IPS DF 6.9 (cell line): ENCODE measurements at places on chromosomes 11 and 22.

GRCh38 chr11:114472661-114473060, 33.4 kb downstream of the REXO2 start:
- no peak overlapping the region for H3K27ac ChIP-seq
- H3K36me3 ChIP-seq, result no peaks in the 10 kb centered on the region
- no peaks in the 10 kb centered on the region for H3K27me3 ChIP-seq
- DNase-seq, result no peak

GRCh38 chr11:128530118-128531074, 57.0 kb downstream of the ETS1 start:
- DNase-seq, result no peak
- peaks cover 3% of the 10 kb centered on the region; the same call in 1 of the 2 replicates for H3K4me1 ChIP-seq
- no peaks in the 10 kb centered on the region for H3K36me3 ChIP-seq
- no peak overlapping the region for H3K27ac ChIP-seq
- H3K27me3 ChIP-seq, result no peaks in the 10 kb centered on the region; the same call in 1 of the 2 replicates
- H3K4me3 ChIP-seq, result no peak overlapping the region

DNA sequence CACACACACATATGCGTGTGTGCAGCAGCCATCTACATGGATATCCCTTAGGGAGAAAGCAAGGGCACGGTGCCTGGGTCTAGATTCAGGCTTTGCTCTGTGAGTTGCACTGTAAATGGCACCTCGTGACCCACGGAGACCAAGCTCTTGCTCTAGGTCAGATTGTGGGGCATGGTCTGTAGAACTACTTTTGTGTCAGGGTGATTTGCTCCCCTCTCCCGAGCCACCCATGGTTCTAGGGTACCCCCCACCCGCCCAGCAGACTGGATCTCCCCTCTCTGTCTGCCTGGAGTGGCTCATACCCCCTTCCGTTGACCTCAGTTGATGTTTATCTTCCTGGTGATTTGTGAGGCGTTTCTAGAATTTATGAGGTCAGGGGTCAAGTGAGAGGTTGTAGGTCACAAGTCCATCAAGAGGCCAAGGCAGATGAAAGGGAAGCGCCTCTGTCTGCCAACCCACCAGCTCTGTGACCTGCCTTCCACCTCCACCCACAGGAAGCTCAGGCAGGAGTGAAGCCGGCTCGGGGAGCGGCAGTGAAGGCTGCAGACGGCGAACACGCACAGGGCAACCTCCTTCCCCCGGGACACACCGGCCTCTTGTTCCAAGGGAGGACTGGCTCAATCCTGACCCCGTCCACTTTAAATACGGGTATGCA, 76.2 kb upstream of the TTLL12 start:
- DNase-seq, result no peak
- H3K4me3 ChIP-seq, result no peak overlapping the region
- no peak overlapping the region for H3K27ac ChIP-seq
- no peaks in the 10 kb centered on the region for H3K36me3 ChIP-seq
- H3K4me1 ChIP-seq, result no peaks in the 10 kb centered on the region; the same call in 1 of the 2 replicates

GRCh38 chr11:133403900-133404299, 128.4 kb downstream of the OPCML start:
- peak; percentile 20 for DNase-seq
- H3K4me1 ChIP-seq, result no peaks in the 10 kb centered on the region
- no peaks in the 10 kb centered on the region for H3K27me3 ChIP-seq
- H3K36me3 ChIP-seq, result no peaks in the 10 kb centered on the region

- DNase-seq, result no peak
- H3K36me3 ChIP-seq, result no peaks in the 10 kb centered on the region
- H3K4me1 ChIP-seq, result no peaks in the 10 kb centered on the region
- no peak overlapping the region for H3K4me3 ChIP-seq
- no peaks in the 10 kb centered on the region for H3K27me3 ChIP-seq
Observed at GRCh38 chr11:32307913-32308312, 127.4 kb downstream of the WT1 start.

DNA sequence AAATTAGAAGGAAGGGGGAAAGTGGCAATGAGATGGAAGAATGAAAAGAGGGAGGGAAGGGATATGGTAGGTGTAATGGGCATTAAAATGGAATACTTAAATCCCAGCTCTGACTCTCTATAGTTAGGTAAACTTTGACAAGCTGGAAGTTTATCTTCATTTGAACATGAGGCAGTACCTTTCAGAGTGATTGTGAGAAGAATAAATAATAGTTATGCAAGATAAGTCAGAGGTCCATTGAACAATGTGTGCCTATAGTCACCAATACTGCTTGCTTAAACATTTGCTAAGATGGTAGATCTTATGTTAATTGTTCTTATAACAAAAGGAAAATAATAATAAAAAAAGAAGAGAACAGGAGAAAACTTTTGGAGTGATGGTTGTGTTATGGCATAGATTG, 545.8 kb upstream of the CCDC90B start:
- H3K4me3 ChIP-seq, result no peak overlapping the region
- DNase-seq, result no peak
- H3K27me3 ChIP-seq, result no peaks in the 10 kb centered on the region
- no peak overlapping the region for H3K27ac ChIP-seq

- no peak overlapping the region for H3K4me3 ChIP-seq
- H3K4me1 ChIP-seq, result no peaks in the 10 kb centered on the region
- no peaks in the 10 kb centered on the region for H3K27me3 ChIP-seq
- no peak for DNase-seq
- no peaks in the 10 kb centered on the region for H3K36me3 ChIP-seq
Observed at GRCh38 chr11:129709801-129710398, 105.7 kb upstream of the TMEM45B start.

GRCh38 chr22:46500201-46500600, 37.2 kb downstream of the CELSR1 start:
- peak; percentile 73 for DNase-seq
- no peaks in the 10 kb centered on the region for H3K27me3 ChIP-seq
- H3K4me3 ChIP-seq, result no peak overlapping the region
- H3K4me1 ChIP-seq, result peaks cover 7% of the 10 kb centered on the region
- H3K36me3 ChIP-seq, result no peaks in the 10 kb centered on the region

- no peak overlapping the region for H3K4me3 ChIP-seq
- no peak for DNase-seq
- no peaks in the 10 kb centered on the region for H3K27me3 ChIP-seq
- no peaks in the 10 kb centered on the region for H3K36me3 ChIP-seq
Observed at GRCh38 chr11:126433244-126433846, 77.9 kb downstream of the ST3GAL4 start.

- no peak overlapping the region for H3K4me3 ChIP-seq
- H3K4me1 ChIP-seq, result peaks cover 1% of the 10 kb centered on the region; the same call in 1 of the 2 replicates
- no peaks in the 10 kb centered on the region for H3K27me3 ChIP-seq
- no peak overlapping the region for H3K27ac ChIP-seq
Observed at GRCh38 chr11:34332524-34332923, 25.3 kb downstream of the ABTB2 start.

DNA sequence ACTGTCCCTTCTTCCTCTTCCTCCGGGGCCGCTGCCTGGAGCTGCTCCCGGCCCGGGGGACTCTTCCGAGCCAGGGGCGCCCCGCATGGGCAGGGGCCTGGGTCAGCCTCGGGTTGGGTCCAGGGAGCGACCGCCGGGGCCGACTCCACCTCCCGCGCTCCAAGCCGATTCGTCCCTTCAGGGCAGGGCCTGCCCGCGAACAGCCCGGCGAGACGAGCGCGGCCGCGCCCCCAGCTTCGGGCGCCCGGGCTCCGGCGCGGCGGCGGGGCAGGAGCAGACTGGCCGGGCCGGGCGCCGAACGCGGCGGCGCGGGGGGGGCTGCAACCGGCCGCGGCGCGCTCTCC, at the start of gene LARGE1:
Gene LARGE1, minus strand, starts transcription at position 280 of the 344 bp plus-strand sequence.
- H3K4me1 ChIP-seq, result no peaks in the 10 kb centered on the region; the same call in 1 of the 2 replicates
- H3K4me3 ChIP-seq, result peak within 1 kb of the TSS; percentile 69
- no peaks in the 10 kb centered on the region for H3K27me3 ChIP-seq
- DNase-seq, result no peak
- no peak within 1 kb of the TSS for H3K27ac ChIP-seq

DNA sequence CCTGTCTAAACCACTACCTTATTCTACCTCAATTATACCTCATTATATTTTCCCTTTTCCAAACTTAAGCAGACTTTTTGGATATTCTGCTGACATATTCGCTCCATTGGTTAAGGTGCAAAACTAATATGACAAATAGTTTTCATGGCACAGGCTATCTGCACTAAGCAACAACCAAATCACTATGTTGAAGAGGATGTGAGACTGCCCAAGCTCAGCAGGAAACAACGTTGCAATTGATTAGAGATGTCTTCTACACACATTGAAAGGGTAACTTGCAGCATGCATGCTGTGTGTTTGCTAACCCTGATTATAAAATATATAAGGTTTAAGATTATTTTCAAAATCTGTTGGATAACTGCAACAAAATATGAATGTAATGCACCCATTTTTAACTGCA, 61.6 kb downstream of the STK33 start:
- no peak for DNase-seq
- no peak overlapping the region for H3K4me3 ChIP-seq
- H3K27ac ChIP-seq, result no peak overlapping the region

DNA sequence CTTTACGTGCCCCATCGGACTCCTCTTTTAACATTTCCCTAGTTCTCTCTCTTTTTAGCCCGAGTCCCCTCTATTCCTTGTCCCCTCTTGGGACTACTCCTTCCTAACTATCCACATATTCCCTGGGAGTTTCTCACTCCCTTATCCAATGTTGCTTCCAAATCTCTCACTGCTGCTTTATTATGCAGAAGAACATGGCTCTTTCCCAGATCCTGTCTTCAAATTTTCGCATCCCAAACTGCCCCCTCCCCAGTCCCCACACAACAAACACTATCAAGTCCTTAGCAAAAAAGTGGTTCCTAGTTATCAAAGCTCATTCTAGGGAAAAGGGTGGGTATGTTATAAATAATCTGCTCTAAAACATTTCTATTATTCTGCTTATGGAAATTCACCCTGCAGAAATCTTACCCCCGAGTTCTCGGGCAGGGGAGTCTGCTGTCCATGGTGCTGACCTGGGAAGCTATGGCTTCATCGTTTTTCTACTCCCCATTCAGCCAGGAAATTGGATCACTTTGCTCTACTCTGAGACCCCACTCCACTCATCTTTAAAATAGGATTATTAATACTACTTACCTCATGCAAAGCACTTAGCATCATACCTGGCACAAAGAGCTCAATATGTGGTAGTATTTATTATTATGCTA, 393.5 kb downstream of the BUD13 start:
- peaks cover 3% of the 10 kb centered on the region for H3K4me1 ChIP-seq
- DNase-seq, result no peak

DNA sequence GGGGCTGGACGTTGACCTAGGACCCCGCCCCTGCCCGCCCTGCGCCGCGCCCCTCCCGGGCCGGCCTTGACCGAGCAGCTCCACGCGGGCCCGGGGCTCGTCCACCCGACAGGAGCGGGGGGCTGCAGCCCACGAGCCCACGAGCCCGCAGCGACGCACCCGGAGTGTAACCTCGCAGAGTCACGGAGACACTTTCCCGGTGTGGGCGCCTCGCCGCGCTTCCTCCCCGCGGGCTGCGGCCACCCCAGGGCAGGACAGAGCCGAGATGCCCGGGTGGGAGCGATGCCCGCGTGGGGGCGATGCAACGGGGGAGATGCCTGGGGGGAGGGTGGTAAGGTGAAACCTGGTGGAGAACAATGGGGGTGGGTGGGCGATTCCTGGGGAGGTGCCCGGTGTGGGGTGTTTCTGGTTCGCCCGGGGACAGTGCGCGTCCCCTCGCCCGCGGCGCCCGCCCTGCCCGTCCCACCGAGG, 4.9 kb upstream of the ZBED4 start:
- H3K36me3 ChIP-seq, result no peaks in the 10 kb centered on the region; the same call in 1 of the 2 replicates
- DNase-seq, result no peak
- H3K27ac ChIP-seq, result no peak overlapping the region
- peak overlapping the region; percentile 59; the same call in 1 of the 2 replicates for H3K4me3 ChIP-seq
- no peaks in the 10 kb centered on the region; the same call in 1 of the 2 replicates for H3K4me1 ChIP-seq
- H3K27me3 ChIP-seq, result peaks cover 58% of the 10 kb centered on the region

GRCh38 chr11:68099474-68100405, 21.4 kb downstream of the CHKA start:
- H3K36me3 ChIP-seq, result no peaks in the 10 kb centered on the region
- no peak overlapping the region for H3K27ac ChIP-seq
- DNase-seq, result no peak
- H3K4me1 ChIP-seq, result no peaks in the 10 kb centered on the region

DNA sequence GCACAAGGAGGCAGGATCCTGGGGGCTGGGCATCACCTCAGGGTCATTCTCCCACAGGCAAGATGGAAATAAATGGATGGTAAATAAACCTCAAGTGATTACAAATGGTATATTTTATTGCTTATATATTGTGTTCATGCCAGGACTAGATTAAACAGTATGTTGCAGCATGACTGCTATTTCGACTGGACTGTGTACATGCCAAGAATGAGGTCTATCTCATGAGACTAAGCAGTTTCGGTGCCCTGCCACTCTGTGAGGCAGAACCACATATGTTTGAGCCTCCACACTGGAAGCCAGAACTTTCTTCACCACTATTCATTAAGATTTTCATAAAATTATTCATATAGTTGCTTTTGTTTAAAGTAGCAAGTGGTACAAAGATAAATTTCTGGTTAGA, 140.2 kb downstream of the DDX10 start:
- H3K4me3 ChIP-seq, result no peak overlapping the region
- no peak for DNase-seq
- H3K4me1 ChIP-seq, result no peaks in the 10 kb centered on the region
- H3K27ac ChIP-seq, result no peak overlapping the region
- H3K27me3 ChIP-seq, result no peaks in the 10 kb centered on the region

- H3K27ac ChIP-seq, result no peak overlapping the region
- DNase-seq, result no peak
- H3K36me3 ChIP-seq, result no peaks in the 10 kb centered on the region
- H3K27me3 ChIP-seq, result no peaks in the 10 kb centered on the region
Observed at GRCh38 chr11:7307836-7308235, 56.1 kb downstream of the SYT9 start.

DNA sequence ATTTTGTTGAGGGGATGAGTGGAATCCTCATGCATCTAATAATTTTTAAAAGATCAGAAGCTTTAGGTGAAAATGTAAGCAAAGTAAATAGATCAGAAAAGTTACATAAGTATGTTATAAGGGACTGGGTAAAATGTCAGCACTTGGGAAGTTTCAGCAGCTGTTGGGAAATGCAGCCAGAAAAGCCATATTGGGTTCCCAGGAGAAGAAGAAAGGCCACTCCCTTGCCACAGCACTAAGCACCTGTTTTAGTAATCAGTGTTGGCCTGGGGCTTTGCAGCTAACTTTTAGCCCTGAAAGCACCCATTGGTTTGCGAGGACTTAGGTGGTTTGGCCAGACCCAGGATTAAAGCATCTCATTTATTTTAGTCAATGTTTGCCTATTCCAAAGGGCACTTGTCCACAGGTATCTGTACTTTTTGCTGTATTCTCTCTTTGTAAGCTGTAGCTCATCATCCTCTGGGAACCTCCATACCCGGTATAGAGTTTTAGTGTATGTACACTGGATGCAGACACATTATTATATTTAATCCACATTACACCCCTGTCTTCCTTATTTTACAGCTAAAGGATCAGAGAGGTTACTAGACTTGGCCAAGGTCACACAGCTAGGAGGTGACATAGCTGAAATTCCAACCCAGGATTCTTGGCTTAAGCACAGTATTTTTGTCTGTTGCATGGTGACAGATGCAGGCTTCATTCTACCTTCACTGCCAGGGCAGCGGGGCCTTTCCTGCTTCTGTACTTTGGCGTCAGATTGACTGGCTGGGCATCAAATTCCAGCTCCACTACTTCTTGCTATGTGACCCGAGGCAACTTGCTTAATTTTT, 127.7 kb upstream of the SESN3 start:
- H3K27me3 ChIP-seq, result no peaks in the 10 kb centered on the region
- H3K27ac ChIP-seq, result no peak overlapping the region
- no peak overlapping the region for H3K4me3 ChIP-seq
- H3K36me3 ChIP-seq, result no peaks in the 10 kb centered on the region
- DNase-seq, result no peak
- H3K4me1 ChIP-seq, result peaks cover 2% of the 10 kb centered on the region; the same call in 1 of the 2 replicates
